Glomerular endothelial cell (primary cell): ENCODE measurements at places on chromosomes 3 and 15. TPM values are rescaled to one million over a fixed set of nuclear protein-coding genes. Genes with fewer than 3 reads are reported as not detected.

TTC14 gene
- 23.0 and 37.6 TPM in 2 replicates for total RNA-seq

CKMT1B gene
- total RNA-seq, result not detected in 2 replicates

PLOD2 gene
- 79.1 and 122 TPM in 2 replicates for total RNA-seq

TTLL13 gene
- not detected in 2 replicates for total RNA-seq

PODXL2 gene
- 20.5 and 21.5 TPM in 2 replicates for total RNA-seq

KCNMB3 gene
- total RNA-seq, result 0.53 and 2.1 TPM in 2 replicates

GOLGA6A gene
- not detected in 2 replicates for total RNA-seq

KLHL40 gene
- total RNA-seq, result not detected in 2 replicates

PSTPIP1 gene
- not detected in 2 replicates for total RNA-seq

FBLN2 gene
- 1.6 and 14.2 TPM in 2 replicates for total RNA-seq

C3orf22 gene
- not detected in 2 replicates for total RNA-seq

HIGD1A gene
- total RNA-seq, result 107 and 118 TPM in 2 replicates
